ENCODE measurements at places on chromosomes 7 and 10. TPM values are rescaled to one million over a fixed set of nuclear protein-coding genes. Genes with fewer than 3 reads are reported as not detected.

The CPED1 gene
- 9.2 TPM for total RNA-seq

The UCN3 gene
- total RNA-seq = not detected

The CC2D2B gene
- under 0.01 TPM for total RNA-seq

The ITIH5 gene
- under 0.01 TPM for total RNA-seq

The SAMD9 gene
- 8.6 TPM for total RNA-seq

The C10orf105 gene
- 0.81 TPM for total RNA-seq

The RTKN2 gene
- total RNA-seq = 0.27 TPM

The CPA2 gene
- under 0.01 TPM for total RNA-seq

The CCL24 gene
- not detected for total RNA-seq

The ZNF680 gene
- total RNA-seq = 4.6 TPM

The H2BK1 gene
- not detected for total RNA-seq

The GUSB gene
- 89.4 TPM for total RNA-seq

The TAS2R5 gene
- total RNA-seq = 1.9 TPM

The KLHL7 gene
- 18.3 TPM for total RNA-seq

The FOXP2 gene
- under 0.01 TPM for total RNA-seq

The HNRNPH3 gene
- total RNA-seq = 9.7 TPM

Data from hematopoietic multipotent progenitor cell (in vitro differentiated cells).